NCI-H446 (cell line): ENCODE measurements at places on chromosomes 13 and 19.

GRCh38 chr19:32333227-32333626, 12.2 kb upstream of the ZNF507 start:
- no peak for DNase-seq

GRCh38 chr19:49390929-49391359, 2.9 kb downstream of the KASH5 start:
- DNase-seq: no peak

GRCh38 chr13:22375151-22375550, 704.3 kb downstream of the FGF9 start:
- DNase-seq: no peak

GRCh38 chr19:50515168-50515561, 1.5 kb upstream of the ASPDH start:
- no peak for DNase-seq

- DNase-seq: no peak
These were observed 636.2 kb upstream of the KLF12 start for GRCh38 chr13:74770361-74770760.

GRCh38 chr13:44273991-44274770, 99.4 kb upstream of the SERP2 start:
- no peak for DNase-seq
